HTR-8/SVneo (cell line): ENCODE measurements at places on chromosomes 3 and 15.

GRCh38 chr3:172550347-172550943 is 27.2 kb upstream of the TNFSF10 start:
- peak; percentile 84 for DNase-seq

DNA sequence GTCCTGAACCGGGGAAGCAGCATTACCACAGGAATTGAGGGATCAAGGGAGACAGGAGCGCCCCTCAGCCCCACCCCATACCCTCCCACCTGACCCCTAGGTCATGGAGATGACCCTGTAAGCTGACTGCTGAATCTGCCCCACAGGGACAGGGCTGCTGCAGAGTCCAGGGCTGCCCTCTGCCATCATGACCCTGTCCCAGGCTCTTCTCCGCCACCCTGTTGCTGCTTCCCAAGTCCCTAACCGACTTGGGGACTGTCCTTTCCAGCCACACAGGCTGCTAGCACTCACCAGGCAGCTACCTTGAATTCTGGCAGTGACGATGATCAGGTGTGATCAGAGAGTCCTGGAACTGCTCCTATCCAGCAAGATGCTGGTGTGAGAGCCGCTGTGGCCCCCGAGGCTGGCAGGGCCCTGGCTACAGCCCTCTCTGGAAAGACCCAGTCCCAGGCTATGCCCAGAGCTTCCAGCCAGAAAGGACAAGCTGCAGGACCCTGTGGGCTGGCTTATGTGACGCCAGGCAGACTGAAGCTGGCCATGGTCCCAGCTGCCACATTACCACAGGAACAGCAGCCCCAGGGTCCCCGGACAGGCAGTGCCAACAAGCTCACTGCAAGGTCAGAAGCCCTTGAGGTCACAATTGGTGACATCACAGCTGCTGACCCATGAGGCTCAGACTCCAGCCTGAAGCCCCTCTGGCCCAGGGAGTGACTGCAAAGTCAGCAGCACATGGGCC is at the start of gene C3orf22:
TSS of gene C3orf22 (minus strand) at position 597 of the 736 bp plus-strand sequence. CDS start 5,542 bp downstream, outside the sequence.
- no peak for DNase-seq

DNA sequence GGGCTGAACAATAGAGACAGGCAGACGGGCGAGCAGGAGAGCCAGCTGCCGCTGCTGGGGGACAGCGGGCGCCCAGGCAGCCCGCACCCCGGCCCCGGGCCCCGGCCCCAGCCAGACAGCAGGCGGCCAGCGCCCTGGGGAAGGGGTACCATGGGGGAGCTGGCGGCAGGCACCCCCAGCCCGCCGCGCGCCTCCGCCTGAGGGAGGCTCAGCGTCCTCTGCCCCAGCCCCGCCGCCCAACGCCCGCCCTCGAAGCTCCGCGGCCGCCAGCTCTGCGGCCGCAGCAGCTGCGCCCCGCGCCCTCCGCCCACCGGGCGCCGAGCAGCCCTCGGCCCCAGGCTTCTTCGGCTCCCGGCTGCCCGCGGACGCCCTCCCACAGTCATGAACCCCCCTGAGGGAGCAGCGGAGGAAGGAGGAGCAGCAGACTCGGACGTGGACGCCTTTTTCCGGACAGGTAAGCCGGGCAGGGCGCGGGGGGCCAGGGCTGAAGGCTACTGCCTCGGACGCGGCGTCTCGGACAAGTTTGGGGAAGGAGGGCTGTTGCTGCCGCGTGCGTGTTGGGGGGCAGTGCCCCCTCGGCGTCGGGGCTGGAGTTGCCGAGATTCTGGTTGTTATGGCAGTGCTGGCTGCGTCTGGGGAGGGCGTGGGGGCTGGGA is 41.6 kb upstream of the ROPN1 start:
- DNase-seq = peak; percentile 14

- no peak for DNase-seq
These were observed 122.2 kb upstream of the IGF1R start for GRCh38 chr15:98526094-98526493.

DNA sequence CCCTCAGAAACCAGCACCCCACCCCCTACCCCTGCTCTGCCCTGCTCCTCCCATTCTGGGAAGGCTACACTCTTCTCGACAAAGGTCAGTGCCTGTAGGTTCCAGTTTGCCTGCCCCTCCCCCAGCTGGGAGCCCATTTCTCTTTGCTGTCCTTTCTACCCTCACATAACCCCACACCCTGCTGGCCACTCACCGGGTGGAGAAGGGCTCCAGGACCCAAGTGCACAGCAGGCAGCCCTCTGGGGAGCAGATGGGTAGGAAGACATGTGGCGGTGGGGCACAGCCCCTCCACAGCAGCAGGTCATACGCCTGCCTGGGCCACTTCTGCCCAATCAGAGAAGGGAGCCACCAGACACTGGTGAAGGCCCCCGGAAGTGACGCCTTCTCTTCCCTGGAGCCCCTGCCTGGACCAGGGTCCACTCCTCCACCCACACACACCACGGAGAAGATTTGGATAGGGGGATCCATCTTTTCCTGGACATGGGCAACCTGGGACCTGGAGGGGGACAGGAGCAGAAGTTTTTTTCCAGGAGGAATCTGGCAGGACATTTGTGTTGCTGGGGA is at the start of gene THPO:
TSS of gene THPO (minus strand) at position 326 of the 564 bp plus-strand sequence. CDS start 1,948 bp downstream, outside the sequence.
- no peak for DNase-seq

DNA sequence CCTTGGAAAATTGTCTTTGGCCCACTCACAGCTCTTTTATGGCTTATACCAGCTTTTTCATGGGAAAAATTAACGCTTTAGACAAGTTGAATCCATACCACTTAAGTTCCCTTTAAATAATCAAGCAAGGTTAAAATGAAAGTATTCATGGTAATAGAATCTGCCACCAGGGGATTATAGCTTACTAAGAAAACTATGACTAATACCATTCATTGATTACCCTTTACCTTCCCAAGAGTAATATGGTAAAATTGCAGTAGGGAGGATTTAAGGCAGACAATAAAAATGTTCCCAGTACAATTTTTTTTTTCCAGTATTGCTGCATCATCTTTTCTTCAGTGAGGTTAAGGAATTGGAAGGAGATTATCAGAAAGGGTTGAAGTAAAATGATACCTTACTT is 641.1 kb upstream of the NAALADL2 start:
- no peak for DNase-seq

DNA sequence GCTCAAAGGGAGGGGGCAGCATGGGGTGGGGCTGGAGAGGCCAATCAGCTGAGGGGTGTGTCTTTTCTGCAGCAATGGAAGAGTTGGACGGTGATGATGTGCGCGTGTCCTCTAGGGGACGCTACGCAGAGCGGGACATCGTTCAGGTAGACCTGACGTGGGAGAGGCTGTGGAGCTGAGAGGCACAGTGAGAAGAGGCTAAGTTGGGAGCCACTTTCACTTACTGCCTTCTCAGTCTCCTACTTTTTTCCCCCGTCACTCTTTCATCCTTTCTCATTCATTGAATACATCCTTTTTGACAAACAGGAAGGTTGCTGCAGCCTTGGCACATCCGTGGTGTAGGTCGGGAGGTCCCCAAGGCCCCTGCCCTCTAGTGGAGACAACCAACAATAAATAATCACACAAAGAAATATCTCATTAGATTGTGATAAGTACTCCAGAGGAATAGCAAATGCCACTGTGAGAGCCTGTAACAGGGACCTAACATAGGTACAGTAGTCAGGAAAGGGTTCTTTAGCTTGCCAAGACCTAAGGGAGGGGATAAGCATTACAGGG is 4.4 kb upstream of the BRPF1 start:
- DNase-seq = no peak

DNA sequence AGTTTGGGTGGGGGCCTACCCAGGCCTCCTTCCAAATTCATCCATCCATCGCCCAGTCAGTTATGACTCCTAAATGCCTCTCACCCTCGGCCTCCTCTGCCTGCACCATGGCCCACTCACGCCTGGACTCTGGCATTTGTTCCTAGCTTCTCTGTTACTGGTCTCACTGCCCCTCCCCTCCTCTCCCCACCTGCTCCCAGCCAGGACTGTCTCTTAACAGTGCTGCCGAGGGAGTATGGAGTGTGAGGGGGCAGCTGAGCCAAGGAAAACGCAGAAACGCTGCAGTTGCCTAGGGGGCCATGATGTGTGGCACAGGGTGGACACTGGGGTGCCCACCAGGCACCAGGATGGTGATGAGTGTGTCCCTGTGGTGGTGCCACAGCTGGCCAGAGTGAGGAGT is 3.1 kb downstream of the RCCD1 start:
- DNase-seq = no peak

DNA sequence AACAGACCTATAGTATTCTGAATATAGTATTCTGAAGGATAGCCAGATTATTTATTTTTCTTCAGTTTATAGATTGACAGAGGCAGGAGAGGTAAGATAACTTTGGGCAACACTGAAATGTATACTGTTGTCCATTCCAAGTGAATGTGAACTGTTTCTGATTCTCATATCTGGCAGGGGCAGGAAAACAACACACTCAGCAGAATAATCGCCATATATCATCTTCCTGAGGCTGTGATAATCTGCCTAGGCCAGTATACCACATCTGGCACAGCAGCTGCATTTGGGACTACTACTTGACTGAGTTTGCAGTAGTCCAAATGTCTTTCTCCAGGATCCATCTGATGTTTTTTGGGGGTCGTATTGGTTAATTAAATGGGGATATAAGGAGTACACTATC is 22.4 kb upstream of the SETD2 start:
- DNase-seq = no peak

DNA sequence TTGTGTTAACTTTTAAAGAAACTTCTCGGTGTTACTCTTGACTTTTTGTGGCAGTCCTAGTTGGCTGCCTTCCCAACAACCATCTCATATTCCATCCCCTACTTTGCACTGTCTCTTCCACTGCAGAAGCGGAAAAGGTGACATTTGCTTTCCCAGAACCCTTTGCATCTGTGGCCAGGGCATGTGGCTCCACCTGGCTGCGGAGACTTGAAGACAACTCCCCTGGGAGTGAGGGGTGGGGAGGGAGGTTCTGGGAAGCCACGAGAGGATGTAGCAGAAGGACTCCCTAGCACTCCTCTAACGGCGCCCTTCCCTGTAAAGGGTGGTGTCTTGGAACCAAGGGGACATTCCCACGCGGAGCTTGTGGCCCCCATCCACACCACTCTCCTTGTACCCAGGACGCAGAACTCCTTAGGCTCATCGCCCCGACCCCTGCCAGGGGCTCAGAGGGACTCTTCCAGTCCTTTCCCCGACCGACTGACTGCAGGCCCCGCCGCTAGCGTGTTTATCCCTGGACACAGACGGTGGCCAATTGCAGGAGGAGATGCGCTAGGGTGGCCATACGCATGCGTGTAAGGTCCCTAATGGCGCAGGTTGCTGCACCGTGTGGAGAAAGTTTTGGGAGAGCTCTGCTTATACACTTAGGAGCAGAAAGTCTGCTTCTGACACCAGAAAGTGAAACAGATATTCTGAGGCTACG is 33.2 kb upstream of the SECISBP2L start:
- no peak for DNase-seq

DNA sequence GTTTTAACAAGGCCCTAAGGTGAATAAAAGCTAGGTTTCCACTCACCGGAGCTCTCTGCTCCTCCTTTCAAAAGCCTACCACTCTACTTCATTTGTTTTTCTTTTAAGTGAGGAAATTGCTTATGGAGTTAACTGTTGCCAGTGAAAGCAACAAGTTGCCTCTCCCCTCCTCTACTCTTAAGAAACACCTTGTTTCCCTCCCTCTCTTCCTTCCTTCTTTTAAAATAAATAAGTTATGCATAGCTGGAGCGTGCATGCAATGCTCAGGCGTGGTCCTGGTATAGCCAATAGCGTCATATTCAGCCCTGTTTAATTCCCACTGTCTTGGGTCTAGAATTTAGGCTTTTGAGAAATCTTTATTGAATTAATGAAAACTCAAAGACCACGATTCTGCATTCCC is 101.1 kb upstream of the IGF1R start:
- DNase-seq = no peak

GRCh38 chr3:89494734-89495133 is 387.3 kb downstream of the EPHA3 start:
- DNase-seq = no peak

DNA sequence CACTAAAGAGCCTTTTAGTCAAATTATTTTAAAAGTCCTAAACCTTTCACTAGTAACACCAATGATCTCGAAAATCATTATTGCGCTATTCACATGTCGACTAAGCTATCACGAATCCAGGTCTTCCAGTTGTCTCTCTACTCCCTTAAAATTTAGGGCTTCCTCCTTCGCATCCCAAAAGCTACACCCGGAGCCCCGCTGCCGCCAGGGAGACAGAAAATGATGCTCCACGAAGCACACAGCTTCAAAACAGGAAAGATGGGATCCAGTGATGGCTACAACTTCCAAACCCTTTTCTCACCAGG is 253 bp downstream of the IFT80 start:
- no peak for DNase-seq

GRCh38 chr3:178847190-178847589 is 224.4 kb downstream of the ZMAT3 start:
- no peak for DNase-seq

DNA sequence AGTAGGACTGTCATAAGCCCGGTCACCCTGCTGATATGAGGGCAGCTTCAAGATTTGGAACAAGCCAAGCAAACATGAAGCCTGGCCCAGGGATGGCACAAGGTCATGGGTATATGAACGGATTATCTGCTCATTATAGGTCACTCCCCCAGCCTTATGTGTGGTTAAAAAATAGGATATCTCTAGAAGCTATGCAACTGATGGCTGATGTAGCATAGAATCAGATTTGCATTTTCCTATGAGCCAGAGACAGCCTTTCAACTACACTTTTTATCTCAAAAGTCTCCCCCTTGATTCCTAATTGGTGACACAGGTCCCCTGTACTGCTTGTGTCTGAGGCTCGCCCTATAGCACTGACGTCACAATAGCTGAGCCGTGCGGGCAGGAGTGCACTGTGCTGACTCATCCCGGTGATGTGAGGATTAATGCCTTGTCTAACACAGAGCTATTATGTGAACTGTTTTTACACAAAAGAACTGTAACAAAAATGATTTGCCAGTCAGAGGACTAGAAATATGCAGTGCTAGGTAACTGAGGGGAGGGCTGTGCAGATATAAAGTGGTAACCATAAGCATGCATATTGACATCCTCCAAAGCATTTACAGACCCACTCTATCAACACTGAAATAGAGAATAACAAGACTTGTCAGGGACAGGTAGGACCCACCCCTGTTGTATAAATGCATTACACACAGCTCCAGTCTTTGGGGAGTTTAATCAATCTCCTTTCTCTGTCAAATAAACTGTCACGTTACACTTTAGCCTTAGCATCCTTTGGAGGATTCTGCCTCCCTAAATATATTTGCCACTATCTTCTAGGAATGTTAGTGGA is 204.9 kb downstream of the TIGIT start:
- peak; percentile 47 for DNase-seq

DNA sequence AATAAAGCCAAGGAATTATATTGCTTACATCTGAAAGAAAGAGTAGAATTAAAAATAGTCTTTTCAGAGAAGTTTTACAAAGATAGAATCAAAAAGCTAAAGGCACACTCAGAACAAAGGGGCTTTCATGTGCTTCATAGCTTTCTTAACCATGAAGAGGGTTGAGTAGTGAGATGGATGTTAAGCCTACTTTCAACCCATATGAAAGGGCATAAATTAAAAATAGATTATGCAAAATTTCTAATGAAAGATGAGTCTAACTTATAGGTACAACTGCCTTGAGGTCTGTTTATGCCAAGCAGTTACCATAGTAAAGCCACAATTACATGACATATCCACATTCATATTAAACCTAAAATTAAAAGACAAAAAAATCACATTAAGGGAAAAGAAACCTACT is 223.3 kb upstream of the ARHGEF26 start:
- DNase-seq = no peak
